ENCODE measurements at places on chromosomes 6 and 20. TPM values are rescaled to one million over a fixed set of nuclear protein-coding genes. Genes with fewer than 3 reads are reported as not detected.

The ABHD16B gene
- not detected for total RNA-seq

The FOXS1 gene
- total RNA-seq, result 0.89 TPM

The NT5E gene
- 17.6 TPM for total RNA-seq

The CENPQ gene
- total RNA-seq, result 14.1 TPM

The SLC4A11 gene
- 0.50 TPM for total RNA-seq

The ABCF1 gene
- 41.0 TPM for total RNA-seq

The SLC22A7 gene
- 0.20 TPM for total RNA-seq

The WFDC2 gene
- total RNA-seq, result 8.1 TPM

The PTK6 gene
- total RNA-seq, result 0.06 TPM

The IMPG1 gene
- total RNA-seq, result 0.10 TPM

The POLR3F gene
- total RNA-seq, result 30.1 TPM

The C20orf173 gene
- total RNA-seq, result not detected

The CRYBG1 gene
- total RNA-seq, result 3.4 TPM

The SCP2D1 gene
- not detected for total RNA-seq

The TTK gene
- total RNA-seq, result 14.0 TPM

The KCTD20 gene
- total RNA-seq, result 80.4 TPM

The COL20A1 gene
- 14.4 TPM for total RNA-seq

Data from spinal cord (tissue), 10 donors.